Central memory CD8-positive, alpha-beta T cell (primary cell): ENCODE measurements at places on chromosomes 2 and 18.

- peak; percentile 54 for DNase-seq
Observed at GRCh38 chr18:80171054-80171872, 62.2 kb downstream of the ADNP2 start.

- peaks cover 4% of the 10 kb centered on the region for H3K4me1 ChIP-seq
- H3K27me3 ChIP-seq, result peaks cover 47% of the 10 kb centered on the region
- H3K4me3 ChIP-seq, result no peak overlapping the region
- no peaks in the 10 kb centered on the region for H3K36me3 ChIP-seq
- peak overlapping the region; percentile 0 for H3K27ac ChIP-seq
- DNase-seq, result no peak
Observed at GRCh38 chr2:2686222-2686621, 355.1 kb upstream of the MYT1L start.

- H3K36me3 ChIP-seq, result no peaks in the 10 kb centered on the region
- H3K27ac ChIP-seq, result no peak overlapping the region
- no peak overlapping the region for H3K4me3 ChIP-seq
- H3K4me1 ChIP-seq, result no peaks in the 10 kb centered on the region
- DNase-seq, result no peak
Observed at GRCh38 chr2:182115258-182115657, 129.6 kb downstream of the PPP1R1C start.

DNA sequence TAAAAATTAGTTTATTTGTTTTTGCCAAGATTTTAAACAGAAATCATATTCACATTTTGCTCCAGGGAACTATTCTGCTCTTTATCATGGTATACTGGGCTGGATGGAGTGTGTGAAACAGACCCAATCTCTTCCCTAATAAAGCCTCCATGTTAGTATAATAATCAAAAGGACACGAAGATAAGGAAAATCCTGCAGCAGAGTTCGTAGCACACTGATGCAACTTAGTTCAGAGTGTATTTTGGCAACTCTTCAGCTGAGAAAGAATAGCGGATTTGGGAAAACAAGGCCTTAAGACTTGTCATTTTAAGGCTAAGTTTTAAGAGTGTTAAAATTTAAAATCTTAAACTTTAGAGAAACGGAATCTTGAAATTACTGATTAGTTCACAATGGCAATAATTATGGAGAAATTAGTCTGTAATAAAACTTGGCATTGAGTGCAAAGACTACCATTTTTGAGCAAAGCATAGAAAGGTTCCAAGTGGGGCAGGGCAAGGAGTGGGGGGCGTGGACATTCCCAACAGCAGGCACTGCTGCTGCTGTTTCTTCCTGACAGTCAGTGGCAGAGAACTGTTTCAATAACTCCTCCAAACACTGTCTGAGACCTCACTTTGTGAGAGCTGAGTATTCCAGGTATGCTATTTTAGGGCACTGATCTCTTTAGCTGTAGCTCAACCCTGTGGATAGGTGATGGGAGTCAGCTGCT lies 225.0 kb downstream of the HRH4 start:
- no peaks in the 10 kb centered on the region for H3K4me1 ChIP-seq
- no peak overlapping the region for H3K27ac ChIP-seq
- no peak for DNase-seq
- no peaks in the 10 kb centered on the region for H3K36me3 ChIP-seq
- H3K27me3 ChIP-seq, result peaks cover 25% of the 10 kb centered on the region
- H3K4me3 ChIP-seq, result no peak overlapping the region

DNA sequence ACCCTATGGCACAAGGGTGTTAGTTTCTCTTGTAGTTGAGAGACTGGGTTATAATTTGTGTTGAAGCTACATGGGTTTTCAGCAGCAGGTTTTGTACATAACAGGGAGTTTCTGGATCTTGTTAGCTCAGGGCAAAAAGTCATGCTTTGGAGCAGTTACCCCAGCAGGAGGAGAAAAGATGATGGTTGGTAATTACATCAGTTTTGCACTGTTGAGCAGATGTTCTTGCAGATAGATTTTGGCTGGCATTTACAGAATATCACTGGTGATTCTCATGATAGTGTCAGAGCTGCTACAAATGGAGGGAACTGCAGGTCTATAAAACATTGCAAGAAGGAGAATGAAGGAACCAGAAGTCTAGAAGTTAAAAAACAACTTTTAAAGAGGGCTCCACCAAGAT lies 215.2 kb upstream of the ATP5MC3 start:
- no peak overlapping the region for H3K4me3 ChIP-seq
- H3K4me1 ChIP-seq, result no peaks in the 10 kb centered on the region
- no peaks in the 10 kb centered on the region for H3K36me3 ChIP-seq
- no peak overlapping the region for H3K27ac ChIP-seq
- DNase-seq, result no peak

DNA sequence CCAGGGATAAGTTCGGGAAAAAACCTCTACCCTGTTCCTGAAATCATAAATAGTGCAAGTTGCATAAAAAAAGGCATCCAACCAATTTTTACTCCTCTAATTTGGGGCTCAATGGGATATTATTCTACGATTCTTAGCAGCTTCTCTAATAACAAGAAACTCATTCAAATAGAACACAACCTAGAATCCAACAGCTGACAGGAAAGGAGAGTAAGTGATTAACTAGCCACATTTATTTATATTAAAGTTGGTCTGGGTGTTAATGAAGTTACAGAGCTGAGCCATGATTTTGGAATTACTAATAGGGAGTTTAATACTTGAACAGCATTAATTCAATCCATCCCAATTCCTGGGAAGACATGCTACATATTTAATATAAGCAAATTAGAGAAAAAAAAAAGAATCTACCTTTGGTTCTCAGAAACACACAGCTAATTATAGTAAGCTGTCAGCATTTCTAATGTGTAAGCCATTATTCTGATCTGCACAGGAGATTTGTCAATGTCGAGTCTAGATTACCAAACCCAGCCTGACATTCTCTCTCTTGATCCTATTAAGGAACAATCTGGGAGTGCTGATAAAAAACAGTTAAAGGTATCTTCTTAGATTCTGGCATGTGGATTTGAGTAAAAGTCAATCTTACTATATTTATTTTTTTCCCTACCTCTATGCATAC lies 267.7 kb downstream of the NBAS start:
- no peak for DNase-seq
- H3K36me3 ChIP-seq, result peaks cover 14% of the 10 kb centered on the region
- no peaks in the 10 kb centered on the region for H3K4me1 ChIP-seq

GRCh38 chr2:148244593-148245292 lies 223.9 kb downstream of the MBD5 start:
- no peaks in the 10 kb centered on the region for H3K4me1 ChIP-seq
- H3K27ac ChIP-seq, result no peak overlapping the region
- no peaks in the 10 kb centered on the region for H3K27me3 ChIP-seq
- no peaks in the 10 kb centered on the region for H3K36me3 ChIP-seq
- no peak overlapping the region for H3K4me3 ChIP-seq

DNA sequence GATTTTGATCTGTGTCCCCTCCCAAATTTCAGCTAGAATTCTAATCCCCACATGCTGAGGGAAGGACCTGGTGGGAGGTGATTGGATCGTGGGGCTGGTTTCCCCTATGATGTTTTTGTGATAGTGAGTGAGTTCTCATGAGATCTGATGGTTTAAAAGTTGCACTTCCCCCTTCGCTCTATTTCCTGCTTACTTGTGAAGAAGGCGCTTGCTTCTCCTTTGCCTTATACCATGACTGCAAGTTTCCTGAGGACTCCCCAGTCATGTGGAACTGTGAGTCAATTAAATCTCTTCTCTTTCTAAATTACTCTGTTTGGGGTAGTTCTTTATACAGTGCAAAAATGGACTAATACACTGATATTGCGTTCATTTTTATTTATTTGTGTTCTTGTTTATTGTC lies 636.8 kb upstream of the LINC00305 start:
- no peaks in the 10 kb centered on the region for H3K4me1 ChIP-seq
- no peaks in the 10 kb centered on the region for H3K27me3 ChIP-seq

GRCh38 chr2:220473611-220474010 lies 846.2 kb downstream of the SLC4A3 start:
- no peak overlapping the region for H3K27ac ChIP-seq
- no peak for DNase-seq
- no peaks in the 10 kb centered on the region for H3K36me3 ChIP-seq

GRCh38 chr2:24048769-24049484 lies 614 bp upstream of the FKBP1B start:
- peaks cover 8% of the 10 kb centered on the region for H3K36me3 ChIP-seq
- H3K27ac ChIP-seq, result no peak overlapping the region
- no peaks in the 10 kb centered on the region for H3K27me3 ChIP-seq

- DNase-seq, result no peak
- H3K4me1 ChIP-seq, result no peaks in the 10 kb centered on the region
- no peaks in the 10 kb centered on the region for H3K36me3 ChIP-seq
- no peak overlapping the region for H3K4me3 ChIP-seq
- peaks cover 9% of the 10 kb centered on the region for H3K27me3 ChIP-seq
Observed at GRCh38 chr2:64338910-64339500, 115.0 kb upstream of the LGALSL start.

DNA sequence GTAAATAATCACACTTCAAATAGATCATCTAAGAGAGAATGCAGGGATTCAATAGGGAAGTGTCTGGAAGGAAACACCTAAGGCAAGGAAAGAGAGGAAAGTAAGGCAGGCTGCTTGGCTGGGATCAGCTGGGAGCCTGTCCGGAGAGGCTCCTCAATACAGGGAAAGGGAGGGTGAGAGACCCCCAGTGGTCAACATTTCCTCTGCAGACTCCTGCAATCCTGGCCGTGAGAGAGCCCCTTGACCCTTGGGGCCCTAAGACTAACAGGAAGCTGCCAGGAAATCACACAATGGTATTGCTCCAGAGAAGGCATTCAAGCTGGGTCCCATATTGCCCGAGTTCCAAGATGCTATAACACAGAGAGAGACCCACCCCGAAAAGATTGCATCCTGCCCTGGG lies 549.4 kb downstream of the NYAP2 start:
- no peak overlapping the region for H3K4me3 ChIP-seq
- no peaks in the 10 kb centered on the region for H3K27me3 ChIP-seq
- H3K4me1 ChIP-seq, result no peaks in the 10 kb centered on the region
- DNase-seq, result no peak
- H3K36me3 ChIP-seq, result no peaks in the 10 kb centered on the region

- no peaks in the 10 kb centered on the region for H3K36me3 ChIP-seq
- no peak overlapping the region for H3K27ac ChIP-seq
- no peaks in the 10 kb centered on the region for H3K4me1 ChIP-seq
Observed at GRCh38 chr2:7709907-7710306, 792.7 kb downstream of the RNF144A start.

DNA sequence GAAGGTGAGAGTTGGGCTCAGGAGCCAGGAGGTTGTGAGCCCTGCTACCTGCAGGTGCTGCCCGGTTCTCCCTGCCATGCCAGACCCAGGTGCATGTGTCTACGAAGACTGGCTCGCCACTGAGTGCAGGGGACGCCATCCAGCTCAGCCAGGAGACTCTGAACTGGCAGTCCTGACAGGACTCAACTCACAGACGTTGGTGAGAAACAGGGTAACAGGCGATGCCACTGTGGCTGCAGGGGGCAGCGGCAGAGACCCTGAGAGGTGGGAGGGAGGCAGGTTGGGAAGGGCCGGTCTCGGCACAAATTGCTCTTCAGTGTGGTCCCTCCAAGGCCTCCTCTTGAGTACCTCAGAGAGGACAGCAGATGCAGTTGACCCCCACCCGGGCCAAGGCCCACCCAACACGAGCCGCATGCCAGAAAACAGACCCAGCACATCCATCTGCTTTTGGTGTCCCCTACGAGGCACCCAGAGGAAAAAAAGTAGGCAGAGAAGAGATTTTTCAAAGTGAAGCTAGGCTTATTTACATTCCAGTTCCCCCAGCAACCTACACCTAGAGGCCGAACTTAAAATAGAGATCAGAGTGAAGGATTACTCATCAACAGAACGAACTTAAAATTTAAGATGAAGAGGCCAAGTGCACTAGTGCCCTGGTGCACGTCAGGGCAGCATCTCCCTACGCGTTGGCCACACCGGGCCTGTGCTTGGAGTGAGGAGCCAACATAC lies 184.8 kb downstream of the SEPTIN10 start:
- H3K27ac ChIP-seq, result no peak overlapping the region
- H3K27me3 ChIP-seq, result peaks cover 2% of the 10 kb centered on the region
- no peak for DNase-seq

- peak overlapping the region; percentile 48 for H3K27ac ChIP-seq
- peaks cover 25% of the 10 kb centered on the region for H3K27me3 ChIP-seq
- H3K4me3 ChIP-seq, result no peak overlapping the region
- peak; percentile 55 for DNase-seq
- H3K4me1 ChIP-seq, result peaks cover 2% of the 10 kb centered on the region
Observed at GRCh38 chr2:74919827-74920226, 38.6 kb upstream of the POLE4 start.

DNA sequence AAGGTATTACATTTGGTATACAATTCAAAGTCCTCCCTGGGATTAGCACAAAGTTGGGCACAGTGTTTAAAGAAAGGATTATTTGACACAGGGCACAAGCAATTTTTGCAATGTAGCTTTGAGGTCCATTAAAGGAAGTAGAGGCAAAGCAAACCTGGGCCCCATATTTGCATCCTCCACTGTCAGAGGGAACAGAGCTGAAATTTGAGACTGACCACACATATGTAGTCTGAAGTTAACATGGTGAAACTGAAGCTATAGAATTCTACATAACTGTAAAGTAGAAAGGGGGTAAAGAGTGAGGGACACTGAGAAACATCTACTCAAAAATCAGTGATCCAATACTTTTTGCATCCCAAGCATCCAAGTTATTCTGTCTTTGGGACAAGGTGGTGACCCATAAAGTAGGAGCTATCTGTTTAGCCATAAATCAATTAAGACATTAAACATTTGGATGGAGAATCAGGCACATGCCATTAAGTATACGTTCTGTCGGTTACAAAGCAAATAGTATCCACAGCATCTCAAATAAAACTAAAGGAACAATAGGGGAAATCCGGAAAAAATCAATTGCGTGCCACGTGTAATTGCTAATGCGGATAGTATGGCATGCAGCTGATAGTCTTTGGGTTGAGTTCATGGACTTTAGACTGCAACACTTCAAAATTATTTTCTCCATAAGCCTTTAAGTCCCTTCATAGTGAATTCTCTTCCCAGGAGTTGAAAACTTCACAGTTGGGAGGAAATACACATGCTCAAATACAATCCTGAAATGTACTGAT lies 72.6 kb downstream of the PLEKHM3 start:
- DNase-seq, result no peak
- H3K4me1 ChIP-seq, result peaks cover 15% of the 10 kb centered on the region
- peaks cover 2% of the 10 kb centered on the region for H3K36me3 ChIP-seq
- H3K27ac ChIP-seq, result no peak overlapping the region

DNA sequence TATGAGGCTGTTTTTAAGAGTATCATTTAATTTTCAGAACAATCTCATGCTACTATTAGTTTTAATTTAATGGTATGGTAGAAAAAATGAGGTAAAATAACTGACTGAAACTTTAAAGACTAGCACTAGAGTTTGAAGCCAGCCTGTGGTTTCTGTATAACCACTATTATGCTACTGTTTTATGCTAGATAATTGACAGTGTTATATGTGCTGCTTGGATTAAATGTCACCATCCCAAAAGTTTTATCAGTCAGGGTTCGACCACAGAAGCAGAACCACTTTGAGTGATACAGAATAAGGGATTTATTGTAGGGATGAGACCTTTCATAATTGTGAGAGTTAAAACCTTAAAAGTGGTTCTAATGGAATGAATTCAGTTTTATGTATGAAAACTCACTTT lies 271.6 kb downstream of the PTGR3 start:
- H3K27ac ChIP-seq, result no peak overlapping the region
- no peak overlapping the region for H3K4me3 ChIP-seq
- H3K4me1 ChIP-seq, result peaks cover 6% of the 10 kb centered on the region
- H3K36me3 ChIP-seq, result no peaks in the 10 kb centered on the region
